ENCODE measurements at places on chromosomes 1 and 21.
A peak's percentile ranks its signal among the peaks of the same experiment; 100 is the strongest.

DNA sequence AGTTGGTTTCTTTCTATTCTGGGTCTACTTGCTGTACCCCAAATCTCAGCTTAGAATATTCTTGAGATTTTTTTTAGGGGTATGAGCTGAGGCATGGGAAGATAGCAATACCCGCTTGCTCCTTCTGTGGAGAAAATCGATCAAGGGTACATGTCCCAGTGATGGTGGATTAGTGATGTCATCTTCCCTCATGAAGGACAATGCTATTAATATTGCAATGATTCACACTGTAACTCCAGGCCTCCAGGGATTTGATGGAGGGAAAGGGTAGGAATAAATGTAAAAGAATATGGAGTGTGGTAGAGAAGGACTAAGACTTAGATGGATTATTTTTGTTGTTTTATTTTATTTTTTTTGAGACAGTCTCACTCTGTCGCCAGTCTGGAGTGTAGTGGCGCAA is 47.4 kb downstream of the XCL1 start:
- no peak for DNase-seq

GRCh38 chr1:206658264-206658980 is 23.1 kb downstream of the DYRK3 start:
- peak; percentile 22 for DNase-seq

DNA sequence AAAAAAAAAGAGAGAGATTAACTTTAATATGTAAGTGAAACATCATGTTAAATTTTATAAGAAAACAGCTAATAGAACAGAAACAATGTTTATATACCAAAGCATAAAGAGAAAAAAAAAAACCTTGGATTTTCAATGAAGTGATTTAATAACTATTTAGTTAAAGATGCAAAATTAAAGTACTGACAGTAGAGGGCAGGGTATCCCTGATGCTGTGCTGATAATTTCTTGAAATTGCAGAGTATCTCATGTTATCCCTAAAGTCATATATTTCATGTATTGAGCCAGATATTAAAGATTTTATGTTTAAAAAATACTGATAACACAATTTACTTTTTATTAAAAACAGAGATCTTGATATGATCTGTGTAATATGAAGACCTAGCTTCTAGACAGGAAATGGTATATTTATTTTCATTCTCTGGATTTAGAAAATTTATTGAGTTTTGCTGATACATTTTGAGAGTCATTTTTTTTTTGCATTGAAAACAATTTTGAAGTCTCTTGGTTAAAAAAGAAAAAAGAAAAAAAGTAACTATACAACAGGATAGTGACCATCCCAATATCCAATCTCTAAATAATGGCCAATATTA is 273.2 kb downstream of the USP25 start:
- peak; percentile 14 for DNase-seq

DNA sequence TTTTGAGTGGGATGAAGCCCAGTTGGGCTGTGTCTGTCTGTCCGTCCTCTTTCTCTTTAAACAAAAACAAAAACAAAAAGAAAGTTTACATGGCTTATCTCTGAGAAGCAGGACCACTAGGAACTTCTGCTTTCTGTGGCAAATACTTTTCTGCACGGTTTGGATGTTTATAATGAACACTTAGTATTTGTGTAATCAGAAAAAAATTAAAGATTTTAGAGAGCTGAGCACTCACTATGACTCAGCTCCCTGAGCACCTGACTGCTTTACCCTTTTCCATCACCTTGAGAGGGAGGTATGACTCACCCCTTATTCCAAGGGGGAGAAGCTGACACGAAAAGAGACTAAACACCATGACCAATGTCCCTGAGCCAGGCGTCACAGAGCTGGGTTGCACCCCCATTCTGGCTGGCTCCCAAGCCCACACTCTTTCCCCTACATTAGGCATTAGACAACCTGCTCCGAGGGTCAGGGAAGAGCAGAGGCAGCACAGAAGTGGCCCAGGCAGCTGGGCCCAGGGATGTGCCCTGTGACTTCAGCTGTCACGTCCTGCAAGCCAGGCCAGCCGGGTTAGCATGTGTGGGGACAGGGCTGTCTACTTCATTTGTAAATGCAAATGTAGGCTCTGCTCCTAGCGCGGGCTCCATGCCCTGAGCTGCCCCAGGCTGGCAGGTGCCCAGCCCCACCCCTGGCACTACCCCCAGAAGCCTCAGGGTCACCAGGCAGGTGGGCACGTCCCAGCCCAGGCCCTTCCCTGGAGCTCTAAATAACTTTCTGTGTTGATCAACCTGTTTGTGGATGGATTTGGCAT is 30.4 kb downstream of the RAP1GAP start:
- peak; percentile 71 for DNase-seq

DNA sequence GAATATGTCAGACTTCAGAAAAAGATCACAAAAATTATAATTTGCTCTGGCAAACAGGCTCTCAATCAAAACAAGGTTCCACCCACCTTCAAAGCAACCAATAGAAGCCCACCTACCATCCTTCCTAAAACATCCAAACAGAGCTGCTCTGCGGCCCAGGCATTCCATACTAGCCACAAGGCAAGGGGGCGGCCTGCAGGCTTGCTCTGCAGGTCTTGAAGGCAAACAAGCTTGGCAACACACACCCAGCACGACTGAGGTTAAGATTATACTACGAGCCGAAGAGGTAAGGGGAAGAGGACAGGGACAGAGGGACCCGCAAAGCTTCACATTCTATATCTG is 207.3 kb downstream of the SLC45A1 start:
- DNase-seq = peak; percentile 35

DNA sequence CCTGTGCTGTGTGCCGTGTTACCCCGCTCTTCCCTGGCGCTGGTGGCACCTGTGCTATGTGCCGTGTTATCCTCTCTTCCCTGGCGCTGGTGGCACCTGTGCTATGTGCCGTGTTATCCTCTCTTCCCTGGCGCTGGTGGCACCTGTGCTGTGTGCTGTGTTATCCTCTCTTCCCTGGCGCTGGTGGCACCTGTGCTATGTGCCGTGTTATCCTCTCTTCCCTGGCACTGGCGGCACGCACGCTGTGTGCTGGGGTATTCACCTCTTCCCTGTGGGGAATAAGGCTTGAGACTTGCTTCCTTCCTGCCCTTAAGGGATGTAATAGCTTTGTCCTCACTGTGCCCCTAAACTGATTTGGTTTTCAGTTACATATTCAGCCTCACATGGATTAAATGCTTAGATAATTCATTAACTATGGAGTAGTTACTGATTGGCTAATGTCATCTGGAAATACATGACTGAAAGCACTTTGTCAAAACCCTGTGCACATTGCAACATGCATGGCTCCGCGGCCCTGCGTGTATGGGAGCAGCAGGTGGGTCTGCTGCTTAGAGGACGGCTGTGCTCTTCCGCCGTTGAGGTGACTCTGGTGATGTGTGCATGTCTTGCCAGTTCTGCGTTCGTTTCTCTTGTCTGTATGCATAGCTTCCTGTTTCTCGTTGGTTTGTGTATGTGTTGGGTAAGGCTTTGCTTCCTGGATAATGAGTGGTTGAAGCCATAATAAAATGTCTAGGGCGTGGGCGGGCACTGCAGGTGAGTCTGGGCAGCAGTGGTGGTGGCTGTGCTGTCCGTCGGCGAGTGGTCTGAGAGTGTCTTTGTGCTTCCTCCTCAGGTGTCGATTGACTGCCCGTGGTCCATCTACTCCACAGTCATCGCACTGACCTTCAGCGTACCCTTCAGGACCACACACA is 17.9 kb upstream of the PWP2 start:
- DNase-seq = peak; percentile 68

- DNase-seq = no peak
Observed at GRCh38 chr1:12188115-12188514, 21.3 kb downstream of the TNFRSF1B start.

DNA sequence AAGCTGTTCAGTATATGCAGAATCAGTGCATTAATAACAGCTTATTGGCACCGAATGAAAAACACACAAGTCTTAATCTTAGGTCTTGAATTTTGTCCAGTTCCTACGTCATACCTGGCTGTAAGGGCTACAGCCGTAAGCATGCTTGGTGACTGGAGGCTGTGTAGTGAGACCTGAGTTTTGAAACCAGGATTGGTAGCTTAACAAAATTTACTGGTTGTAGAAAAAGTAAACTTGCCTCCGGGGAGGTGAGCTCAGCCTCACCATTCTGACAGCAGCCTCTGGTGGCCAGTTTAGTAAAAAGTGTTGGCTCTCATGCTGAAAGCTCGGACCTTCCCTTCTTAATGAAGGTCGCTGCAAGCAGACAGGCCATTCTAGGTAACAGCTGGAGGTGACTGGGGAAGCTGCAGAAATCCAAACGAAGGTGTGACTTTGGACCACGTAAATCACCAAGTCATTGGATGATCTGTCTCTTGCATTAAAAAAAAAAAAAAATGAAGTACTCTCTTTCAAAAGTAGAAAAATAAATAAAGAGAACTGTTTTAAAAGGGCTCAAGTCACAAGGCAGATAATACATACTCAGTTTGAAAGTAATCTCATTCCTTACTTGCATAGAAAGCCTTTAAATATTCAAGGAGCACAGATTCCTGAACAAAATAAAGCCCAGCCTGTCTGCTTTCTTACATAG is 48.9 kb downstream of the HLCS start:
- peak; percentile 19 for DNase-seq

GRCh38 chr1:13812456-13813397 is 112.7 kb downstream of the PRDM2 start:
- peak; percentile 3 for DNase-seq

- no peak for DNase-seq
Observed at GRCh38 chr1:8122477-8123407, 96.6 kb upstream of the ERRFI1 start.

GRCh38 chr1:198909973-198910372 is 271.1 kb downstream of the PTPRC start:
- DNase-seq = no peak

- no peak for DNase-seq
Observed at GRCh38 chr1:6914706-6915105, 129.5 kb downstream of the CAMTA1 start.

GRCh38 chr1:35369922-35370671 is 101.6 kb downstream of the ZMYM4 start:
- no peak for DNase-seq

GRCh38 chr21:36719614-36720013 is 20.7 kb downstream of the SIM2 start:
- no peak for DNase-seq

Data from ACHN (cell line).